Testis (tissue), 5 donors: ENCODE measurements at places on chromosomes 13 and 19. TPM values are rescaled to one million over a fixed set of nuclear protein-coding genes. Genes with fewer than 3 reads are reported as not detected.

DNA sequence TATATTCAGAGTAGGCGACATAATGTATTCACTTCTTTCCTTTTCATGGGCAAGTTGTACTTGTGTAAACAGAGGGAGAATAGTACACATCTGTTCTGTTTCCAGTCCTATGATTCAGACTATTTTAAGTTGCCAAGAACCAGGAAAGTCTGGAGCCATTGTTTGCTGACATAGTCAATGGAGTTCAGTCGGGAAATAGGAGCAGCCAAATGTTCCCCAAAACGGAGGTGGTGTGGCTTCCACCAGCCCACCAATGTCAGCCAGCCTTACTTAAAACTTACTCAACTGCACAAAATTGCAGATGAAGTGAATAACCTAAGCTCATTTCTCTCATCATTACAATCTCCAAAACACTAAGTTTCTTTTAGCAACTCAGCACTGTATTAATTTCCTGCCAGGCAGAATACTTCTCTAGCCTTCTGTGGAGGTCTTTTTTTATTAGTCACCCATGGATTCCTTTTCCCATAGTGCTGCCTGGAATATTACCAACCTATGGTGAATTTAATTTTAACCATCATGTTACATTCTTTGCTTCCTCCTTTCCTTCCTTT lies 22.3 kb upstream of the CSNK1A1L start:
- H3K4me3 ChIP-seq: no peak overlapping the region
- no peaks in the 10 kb centered on the region for H3K36me3 ChIP-seq

SIX5 gene
- total RNA-seq: 16.1 TPM

DNA sequence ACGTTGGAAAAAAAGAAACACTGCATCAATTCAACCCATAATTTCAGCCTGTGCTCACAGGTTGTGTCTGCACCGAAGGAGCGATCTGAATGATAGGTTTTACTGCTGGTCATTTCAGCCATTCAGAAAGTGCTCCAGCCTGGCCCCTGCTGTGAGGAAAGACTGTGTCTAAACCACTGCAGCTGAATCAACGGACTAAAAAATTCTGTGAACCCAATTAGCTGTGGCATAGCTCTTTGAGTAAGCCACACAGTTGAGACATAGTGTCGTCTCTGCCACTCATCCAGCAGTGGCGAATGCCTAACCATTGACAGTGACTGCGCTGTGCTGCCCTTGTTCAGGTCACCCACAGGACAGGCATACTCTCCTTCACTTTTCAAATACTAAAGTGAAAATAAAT lies 179.8 kb downstream of the COG6 start:
- DNase-seq: no peak
- H3K4me3 ChIP-seq: no peak overlapping the region
- H3K27ac ChIP-seq: no peak overlapping the region
- no peaks in the 10 kb centered on the region for H3K36me3 ChIP-seq
- no peaks in the 10 kb centered on the region for H3K4me1 ChIP-seq

DNA sequence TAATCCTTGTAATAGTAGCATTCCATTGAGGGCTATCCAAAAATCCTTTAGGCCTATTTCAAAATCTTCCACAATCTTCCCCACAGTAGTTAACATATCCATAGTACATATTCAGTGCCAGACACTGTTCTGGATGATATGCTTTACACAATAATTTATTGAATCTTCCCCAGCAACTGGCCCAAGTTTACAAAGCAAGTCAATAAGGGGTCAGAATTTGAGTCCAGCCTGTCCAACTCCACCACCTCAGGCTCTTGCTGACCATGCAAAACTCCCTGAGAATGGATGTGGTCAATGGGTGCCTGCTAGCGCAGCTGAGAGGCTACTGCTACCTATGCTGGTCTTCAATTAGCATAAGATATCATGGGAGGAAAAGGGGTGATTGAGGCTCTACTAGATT lies 529.6 kb downstream of the FGF9 start:
- H3K4me1 ChIP-seq: no peaks in the 10 kb centered on the region
- H3K4me3 ChIP-seq: no peak overlapping the region
- no peaks in the 10 kb centered on the region for H3K36me3 ChIP-seq
- H3K27me3 ChIP-seq: no peaks in the 10 kb centered on the region
- DNase-seq: no peak
- no peak overlapping the region for H3K27ac ChIP-seq

DNA sequence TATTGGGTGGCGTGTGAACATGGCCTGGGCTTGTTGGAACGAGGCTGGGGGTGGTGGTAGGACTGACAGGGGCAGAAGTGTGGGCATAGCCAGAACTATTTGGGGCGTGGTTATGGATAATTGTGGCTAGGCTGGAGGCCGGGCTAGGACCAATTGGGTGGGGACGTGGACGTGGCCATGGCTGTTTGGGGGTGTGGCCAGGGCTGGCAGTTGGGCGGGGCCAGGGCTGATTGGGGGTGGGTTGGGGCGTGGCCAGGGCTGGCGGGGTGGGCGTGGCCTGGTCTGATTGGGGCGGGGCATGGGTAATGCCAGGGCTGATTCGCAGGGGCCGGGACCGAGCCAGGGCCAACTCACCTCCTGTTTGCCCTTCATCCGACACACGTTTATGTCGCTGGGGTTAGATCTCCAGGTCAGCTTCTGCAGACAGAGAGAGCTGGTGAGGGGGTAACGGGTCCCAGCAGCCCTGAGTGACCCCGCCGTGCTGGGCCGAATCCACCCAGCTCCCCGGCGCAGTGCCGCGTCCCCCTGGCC lies 2.8 kb downstream of the SEMA6B start:
- H3K36me3 ChIP-seq: no peaks in the 10 kb centered on the region
- H3K27ac ChIP-seq: no peak overlapping the region
- peak; percentile 73 for DNase-seq
- peak overlapping the region; percentile 23 for H3K4me3 ChIP-seq

LRRC8E gene
- 0.79 TPM for total RNA-seq

- no peak overlapping the region for H3K4me3 ChIP-seq
- DNase-seq: no peak
- no peaks in the 10 kb centered on the region for H3K36me3 ChIP-seq
- H3K27ac ChIP-seq: no peak overlapping the region
- H3K27me3 ChIP-seq: no peaks in the 10 kb centered on the region
These were observed 110.8 kb downstream of the ESD start for GRCh38 chr13:46686171-46686570.

ZNF667 gene
- total RNA-seq: 12.1 TPM

GRCh38 chr13:68056816-68057710 lies 826.9 kb upstream of the PCDH9 start:
- no peak overlapping the region for H3K27ac ChIP-seq
- H3K4me3 ChIP-seq: no peak overlapping the region
- H3K4me1 ChIP-seq: no peaks in the 10 kb centered on the region
- no peaks in the 10 kb centered on the region for H3K27me3 ChIP-seq
- no peaks in the 10 kb centered on the region for H3K36me3 ChIP-seq

MYO9B gene
- 407 TPM for total RNA-seq

PINLYP gene
- 5.8 TPM for total RNA-seq
